Kidney (tissue), 22 donors: ENCODE measurements at places on chromosomes 4 and X. TPM values are rescaled to one million over a fixed set of nuclear protein-coding genes. Genes with fewer than 3 reads are reported as not detected.

ATXN3L gene
- polyA plus RNA-seq = not detected

HTN3 gene
- not detected for polyA plus RNA-seq

NAP1L2 gene
- 11.0 TPM for polyA plus RNA-seq

SMIM31 gene
- polyA plus RNA-seq = not detected

RTL3 gene
- polyA plus RNA-seq = not detected

FAM149A gene
- polyA plus RNA-seq = 32.4 TPM

COL4A6 gene
- polyA plus RNA-seq = 4.1 TPM

KLHL5 gene
- 12.2 TPM for polyA plus RNA-seq

PHOX2B gene
- polyA plus RNA-seq = not detected

PGAM4 gene
- polyA plus RNA-seq = not detected

UCHL1 gene
- 353 TPM for polyA plus RNA-seq

FAM193A gene
- polyA plus RNA-seq = 6.3 TPM

MAOA gene
- 134 TPM for polyA plus RNA-seq

RPL9 gene
- polyA plus RNA-seq = 2,403 TPM

NEXMIF gene
- 0.54 TPM for polyA plus RNA-seq

FAM184B gene
- 0.39 TPM for polyA plus RNA-seq

SATL1 gene
- polyA plus RNA-seq = 0.22 TPM

SPRY1 gene
- polyA plus RNA-seq = 18.3 TPM

DNA sequence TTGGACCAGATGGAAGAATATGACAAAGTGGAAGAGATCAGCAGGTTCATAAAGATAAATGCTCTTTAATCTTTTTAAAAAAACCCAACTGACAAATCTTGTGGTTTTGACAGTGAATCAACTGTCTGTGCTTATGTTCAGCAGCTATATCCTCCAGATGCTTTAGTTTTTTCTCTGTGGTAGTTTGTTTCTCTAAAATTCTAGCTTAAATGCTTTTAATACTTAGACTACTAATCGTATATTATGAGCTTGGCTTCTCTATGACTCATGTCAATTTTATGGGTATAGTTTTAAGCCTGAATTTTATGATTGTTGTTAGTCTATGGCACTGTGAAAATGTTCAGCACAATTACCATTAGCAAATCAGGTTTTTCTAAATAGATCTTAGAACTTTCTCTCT is 12.9 kb downstream of the HHIP start:
- no peak for DNase-seq

- no peak for DNase-seq
Observed at GRCh38 chrX:13786048-13786447, 30.8 kb downstream of the GPM6B start.

DNA sequence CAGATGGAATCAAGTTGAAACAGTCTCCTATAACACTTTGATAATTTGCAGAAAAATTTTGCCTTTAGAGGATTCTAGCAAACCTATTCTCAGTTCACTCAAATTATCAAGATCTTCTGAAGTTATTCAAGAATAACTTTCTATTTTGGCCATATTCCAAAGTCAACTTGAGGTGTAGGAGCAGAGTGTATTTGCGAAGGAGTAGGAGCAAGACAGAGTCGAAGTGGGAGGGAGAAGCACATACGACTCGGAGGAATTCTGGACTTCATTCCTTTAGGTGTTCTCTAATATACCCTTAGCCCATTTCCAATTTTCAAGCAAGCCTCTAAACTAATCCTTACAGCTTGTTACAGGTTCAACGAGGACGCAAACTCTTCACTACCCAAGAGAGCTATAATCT is 252.9 kb downstream of the GPM6A start:
- DNase-seq = no peak

DNA sequence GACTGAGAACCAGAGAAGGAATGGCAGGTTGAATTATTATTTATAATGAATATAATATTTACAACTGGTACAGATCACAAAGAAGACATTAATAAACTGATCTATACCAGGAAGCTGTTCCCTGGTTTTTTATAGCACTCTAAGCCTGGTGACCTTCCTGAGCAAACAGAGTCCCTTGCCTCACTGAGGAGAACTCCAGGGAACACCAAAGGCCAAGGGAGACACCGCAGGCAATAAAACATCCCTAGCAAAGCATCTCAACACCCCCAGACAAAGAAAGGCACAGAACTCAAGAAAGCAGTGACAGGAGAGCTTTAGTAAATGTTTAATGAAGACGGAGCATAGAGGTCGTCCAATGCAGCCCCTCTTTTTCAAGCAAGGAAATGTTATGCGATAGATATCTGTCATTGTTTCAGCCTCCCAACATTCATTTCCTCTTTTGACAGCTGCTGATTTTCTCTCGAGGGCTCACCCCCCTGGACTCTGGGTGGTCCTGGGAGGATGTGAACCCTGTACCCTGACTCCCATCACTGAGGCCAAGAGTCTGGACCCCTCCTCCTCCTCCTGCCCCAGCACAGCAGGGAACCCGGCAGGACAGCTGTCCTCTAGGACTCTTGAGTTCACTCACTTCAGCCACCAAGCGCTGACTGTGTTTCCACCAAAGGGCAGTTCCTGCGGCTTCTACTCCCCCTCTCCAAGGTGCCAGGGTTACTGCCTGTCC is 342.5 kb upstream of the GATB start:
- no peak for DNase-seq

DNA sequence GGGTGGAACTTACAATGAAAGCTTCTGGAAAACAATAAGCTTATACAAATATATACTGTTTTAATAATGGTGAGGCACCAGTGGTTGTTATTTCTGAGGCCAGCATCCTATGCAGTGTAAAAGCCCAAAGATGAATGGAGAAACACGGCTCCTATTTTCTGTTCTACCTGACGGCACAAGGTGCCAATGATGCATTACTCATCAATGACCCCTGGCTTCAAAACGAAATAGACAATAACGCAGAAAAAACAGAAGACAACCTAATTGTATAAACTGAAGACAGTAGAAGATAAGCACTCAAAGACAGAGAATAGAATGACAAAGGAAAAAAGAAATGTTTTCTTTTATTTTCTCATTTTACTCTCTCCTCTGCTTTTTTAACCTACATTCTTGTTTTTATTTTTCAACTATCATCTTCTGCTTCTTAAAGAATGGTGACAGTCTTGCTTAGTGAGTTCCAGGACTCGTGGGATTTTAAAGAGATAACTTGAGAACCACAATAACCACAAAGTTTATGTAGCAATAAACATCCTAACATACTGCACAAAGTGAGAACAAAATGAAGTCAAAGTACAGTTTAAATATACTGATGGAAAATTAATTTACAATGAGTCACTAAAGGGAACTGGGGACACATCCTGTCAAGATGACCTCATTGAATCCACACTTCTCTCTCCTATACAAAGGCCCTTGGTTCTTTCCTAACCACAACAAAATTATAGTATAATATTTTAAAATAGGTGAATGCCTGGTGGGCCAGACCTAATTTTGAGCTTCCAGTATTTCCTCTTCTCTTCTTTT is 169.8 kb downstream of the BTC start:
- no peak for DNase-seq

GRCh38 chr4:28378109-28378830 is 1517.6 kb downstream of the STIM2 start:
- DNase-seq = no peak

DNA sequence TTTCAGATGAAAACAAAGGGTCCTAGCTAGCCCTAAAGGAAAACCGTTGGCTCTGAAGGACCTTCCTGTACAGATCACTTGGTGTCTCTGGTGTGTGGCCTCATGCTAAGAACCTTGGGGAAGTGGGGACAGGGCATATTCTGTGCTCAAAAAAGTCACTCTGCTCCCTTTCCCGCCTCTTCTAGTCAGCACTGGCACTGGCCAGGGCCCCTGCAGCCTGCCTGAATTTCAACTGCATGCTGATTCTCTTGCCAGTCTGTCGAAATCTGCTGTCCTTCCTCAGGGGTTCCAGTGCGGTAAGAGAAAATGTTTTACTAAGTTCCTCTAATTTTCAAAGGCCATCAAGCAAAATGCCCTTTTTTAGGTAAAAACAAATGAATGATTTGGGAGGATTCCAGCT is 3.4 kb downstream of the CYBB start:
- no peak for DNase-seq

GRCh38 chrX:49177338-49177833 is 5.7 kb downstream of the PLP2 start:
- no peak for DNase-seq

- no peak for DNase-seq
Observed at GRCh38 chr4:94932366-94932765, 174.6 kb downstream of the BMPR1B start.

GRCh38 chrX:72095370-72095769 is 36.3 kb downstream of the RTL5 start:
- DNase-seq = no peak

DNA sequence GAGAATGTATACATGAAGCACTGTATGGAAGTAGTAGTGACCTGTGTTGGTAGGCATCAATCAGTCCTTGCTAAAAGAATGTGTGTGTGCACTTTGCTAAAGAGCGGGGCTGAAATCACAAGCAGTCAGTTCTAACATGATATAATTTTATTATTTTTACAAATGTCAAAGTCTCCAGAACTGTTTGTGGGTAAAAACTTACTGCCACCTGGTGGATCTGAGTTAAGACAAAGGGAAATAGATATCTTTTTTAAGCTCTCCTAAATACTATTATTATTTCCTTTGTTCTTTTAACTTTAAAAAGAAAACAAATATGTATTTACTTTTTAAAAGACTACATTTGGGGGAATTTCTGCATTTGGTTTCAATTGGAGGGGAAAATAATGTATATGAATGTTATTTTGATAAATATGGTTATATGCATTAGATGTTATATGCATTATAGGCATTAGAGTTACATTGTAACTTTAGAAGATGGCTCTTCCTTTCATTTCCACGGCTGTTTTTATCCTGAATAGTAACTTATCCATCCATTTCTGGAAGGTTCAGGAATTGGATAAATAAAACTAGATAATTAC is 7.8 kb upstream of the CLOCK start:
- DNase-seq = no peak

DNA sequence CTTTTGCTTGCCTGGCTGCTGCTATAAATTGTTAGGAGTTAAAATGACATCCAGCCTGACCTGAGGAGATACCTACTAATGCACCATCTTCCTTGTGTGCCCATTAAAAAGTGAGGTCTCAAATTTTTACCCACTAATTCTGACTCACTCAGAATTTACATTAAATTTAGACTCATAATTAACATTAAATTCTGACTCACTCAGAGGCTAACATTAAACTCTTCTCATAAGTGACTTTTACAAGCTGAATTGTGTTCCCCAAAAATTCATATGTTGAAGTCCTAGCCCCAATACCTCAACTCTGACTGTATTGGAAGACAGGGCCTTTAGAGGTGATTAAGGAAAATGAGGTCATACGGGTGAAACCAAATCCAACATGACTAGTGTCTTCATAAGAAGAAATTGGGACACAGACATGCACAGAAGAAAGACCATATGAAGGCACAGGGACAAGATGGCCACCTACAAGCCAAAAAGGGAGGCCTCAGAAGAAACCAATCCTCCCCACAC is 11.8 kb downstream of the CASP6 start:
- no peak for DNase-seq

DNA sequence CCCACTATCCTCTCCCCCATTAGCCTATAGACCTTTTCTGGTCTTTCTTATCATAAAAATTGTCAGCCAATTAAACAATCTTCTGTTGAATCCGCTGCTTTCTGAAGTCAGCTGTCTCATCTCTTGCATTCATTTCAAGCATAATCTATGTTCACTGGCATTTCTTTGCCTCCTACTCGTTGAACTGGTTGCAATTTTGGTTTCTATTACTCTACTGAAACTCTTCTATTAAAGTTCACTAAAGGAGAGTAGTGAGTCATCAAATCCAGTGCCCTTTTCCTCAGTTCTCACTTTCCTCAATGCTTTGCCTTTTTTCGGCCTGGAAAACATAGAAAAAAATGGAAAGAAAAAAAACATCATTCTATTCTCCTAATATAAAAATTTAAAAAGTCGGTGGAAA is 23.9 kb upstream of the CXCL13 start:
- no peak for DNase-seq

DNA sequence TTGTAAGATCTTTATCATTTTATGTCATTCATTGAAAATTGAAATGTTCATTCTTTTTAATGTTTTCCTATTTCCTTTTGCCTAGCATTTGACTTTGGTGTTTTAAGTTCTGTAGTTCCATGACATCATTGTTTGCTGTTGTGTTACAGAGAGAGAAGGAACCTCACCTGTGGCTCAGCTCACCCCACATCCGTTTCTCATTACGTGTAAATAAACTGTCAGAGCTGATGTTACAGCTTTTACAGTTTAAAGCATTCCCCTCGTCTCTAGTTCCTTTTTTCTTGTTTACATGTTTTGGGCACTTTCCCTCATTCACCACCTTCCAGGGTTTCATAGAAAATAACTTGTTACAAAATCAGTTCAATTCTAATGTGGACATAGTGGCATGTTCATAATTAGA is 137.2 kb downstream of the FNIP2 start:
- DNase-seq = peak; percentile 22

- no peak for DNase-seq
Observed at GRCh38 chr4:55733932-55734331, 85.7 kb upstream of the EXOC1L start.

GRCh38 chrX:118603981-118604380 is 108.4 kb downstream of the DOCK11 start:
- DNase-seq = peak; percentile 62

DNA sequence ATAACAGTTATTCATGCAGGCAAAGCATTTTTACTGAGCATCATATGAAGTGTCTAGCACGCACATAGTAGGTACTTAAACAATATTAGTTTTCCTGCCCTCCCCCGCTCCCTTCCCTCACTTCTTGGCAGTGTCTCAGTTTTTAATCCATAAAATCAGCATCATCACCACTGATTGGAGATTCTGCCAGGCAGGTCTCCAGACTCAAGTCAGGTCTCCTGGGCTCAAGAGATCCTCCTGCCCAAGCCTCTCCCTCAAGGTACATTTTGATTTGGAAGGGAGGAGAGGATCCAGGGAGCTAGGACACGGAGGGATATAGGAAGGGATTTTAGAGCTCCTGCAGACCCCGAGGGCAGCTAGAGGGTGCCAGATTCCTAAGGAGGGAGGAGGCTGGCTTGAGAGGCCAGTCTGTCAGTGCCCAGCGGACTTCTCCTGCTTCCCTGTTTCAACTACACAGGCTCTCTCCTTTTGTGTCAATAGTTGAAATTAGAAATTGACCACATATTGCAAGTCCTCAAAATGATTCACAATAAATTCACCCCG is 4.4 kb upstream of the FAT1 start:
- DNase-seq = peak; percentile 47

- no peak for DNase-seq
Observed at GRCh38 chr4:54274795-54275665, 45.9 kb downstream of the PDGFRA start.

DNA sequence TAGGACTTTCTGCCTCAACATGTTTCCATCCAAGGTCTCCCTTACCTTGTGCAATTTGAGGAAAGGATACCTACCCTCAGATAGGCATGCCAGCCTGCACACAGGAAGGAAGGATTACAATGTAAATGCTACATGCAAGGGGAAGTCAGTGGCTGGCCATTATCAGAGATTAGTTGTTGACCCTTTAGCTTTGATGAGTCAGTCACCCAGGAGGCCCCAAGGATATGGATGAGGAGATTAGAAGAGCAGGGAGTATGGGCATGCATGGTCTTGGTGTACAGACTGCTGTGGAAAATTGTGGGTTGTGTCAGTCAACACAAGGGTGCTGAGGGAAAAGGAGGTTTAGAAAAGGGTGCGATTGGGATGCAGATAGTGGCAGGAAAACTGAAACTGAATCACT is 92.0 kb downstream of the GUCY2F start:
- no peak for DNase-seq
